ENCODE measurements at places on chromosomes 4 and X.

GRCh38 chr4:100049872-100050271 is 99.8 kb upstream of the H2AZ1 start:
- no peak for DNase-seq

- DNase-seq, result no peak
Observed at GRCh38 chrX:17520016-17520615, 145.1 kb downstream of the NHS start.

DNA sequence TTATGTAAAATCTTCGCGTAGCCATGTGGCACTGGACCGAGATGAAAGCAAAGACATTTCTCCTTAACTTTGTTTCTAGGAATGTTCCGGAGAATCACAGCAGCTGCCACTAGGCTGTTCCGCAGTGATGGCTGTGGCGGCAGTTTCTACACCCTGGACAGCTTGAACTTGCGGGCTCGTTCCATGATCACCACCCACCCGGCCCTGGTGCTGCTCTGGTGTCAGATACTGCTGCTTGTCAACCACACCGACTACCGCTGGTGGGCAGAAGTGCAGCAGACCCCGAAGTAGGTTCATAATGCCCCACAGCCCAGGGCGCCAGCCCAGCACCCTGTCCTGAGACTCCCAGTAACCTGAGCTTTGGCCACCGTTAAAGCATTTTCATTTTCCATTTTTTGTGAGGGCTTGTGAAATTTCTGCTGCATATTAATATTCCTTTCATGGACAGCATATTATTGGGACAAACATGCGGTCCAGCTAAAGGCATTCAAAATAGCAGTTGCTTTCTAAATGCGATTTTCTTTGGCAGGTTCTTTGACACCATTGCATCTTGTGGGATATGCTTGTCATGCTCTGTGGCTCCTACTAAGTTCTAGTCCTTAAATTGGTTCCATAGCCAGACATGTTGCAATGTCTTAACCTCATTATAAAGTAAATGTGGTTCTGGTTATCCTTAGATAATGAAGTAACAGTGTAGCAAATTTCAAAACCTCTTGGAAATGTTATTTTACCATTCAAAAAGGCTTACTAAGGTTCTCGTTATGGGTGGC is 49.1 kb upstream of the MSANTD1 start:
- no peak for DNase-seq

DNA sequence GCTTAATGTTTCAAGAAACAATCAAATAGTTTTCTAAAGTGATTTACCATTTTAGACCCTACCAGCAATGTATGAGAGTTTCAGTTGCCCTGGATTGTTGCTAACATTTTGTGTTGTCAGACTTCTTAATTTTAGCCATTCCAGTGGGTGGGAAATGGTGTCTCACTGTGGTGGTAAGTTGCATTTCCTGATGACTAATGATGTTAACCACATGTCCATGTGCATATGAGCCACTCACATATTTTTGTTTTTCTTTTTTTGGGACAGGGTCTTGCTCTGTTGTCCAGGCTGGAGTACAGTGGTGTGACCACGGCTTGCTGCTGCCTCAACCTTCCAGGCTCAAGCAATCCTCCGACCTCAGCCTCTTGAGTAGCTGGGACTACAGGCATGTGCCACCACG is 48.3 kb downstream of the MED28 start:
- no peak for DNase-seq

DNA sequence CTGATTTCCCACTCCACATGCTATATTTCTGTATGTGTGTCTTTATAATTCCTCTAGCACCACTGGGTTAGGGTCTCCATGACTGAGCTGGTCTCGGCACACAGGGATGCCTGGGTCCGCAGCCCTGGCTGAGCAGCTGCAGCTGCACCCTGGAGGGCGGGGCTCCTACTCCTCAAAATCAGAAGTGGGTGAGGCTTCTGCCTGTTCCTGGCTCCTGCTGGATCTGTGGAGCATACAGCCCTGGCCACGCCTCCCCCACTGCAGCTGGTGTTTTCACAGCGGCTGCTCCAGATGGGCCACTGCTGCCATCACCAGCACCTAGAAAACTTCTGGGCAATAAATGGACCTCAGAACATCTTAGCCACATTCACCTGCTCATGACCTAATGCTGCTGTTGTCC is 30.9 kb downstream of the SPCS3 start:
- DNase-seq, result no peak

DNA sequence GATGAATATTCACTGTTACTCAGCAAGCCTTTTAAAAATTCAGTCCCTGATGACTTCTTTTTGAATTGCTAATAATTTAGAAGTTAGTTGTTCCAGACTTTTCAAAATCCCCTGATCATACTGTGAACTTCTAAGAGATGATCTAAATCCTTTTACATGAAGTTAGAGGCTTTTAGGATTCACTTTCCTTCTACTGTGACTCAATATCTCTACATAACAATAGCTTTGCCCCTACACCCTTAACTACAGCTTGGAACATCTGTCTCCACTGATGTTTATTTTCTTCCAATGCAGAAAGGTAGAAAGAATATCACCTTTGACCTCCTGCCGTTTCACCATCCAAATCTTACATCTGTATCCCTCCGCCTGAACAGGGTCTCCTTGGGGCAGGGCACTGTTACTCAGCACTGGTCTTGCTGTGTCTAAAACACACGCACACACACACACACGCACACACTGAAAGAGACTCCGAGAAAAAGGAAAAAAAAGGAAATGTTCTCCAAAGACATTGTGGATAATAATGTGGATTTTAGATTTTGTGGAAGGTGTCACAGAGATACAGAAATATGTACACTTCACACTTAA is 111.6 kb upstream of the GPRIN3 start:
- DNase-seq, result no peak

GRCh38 chr4:2666722-2667247 is 89.4 kb downstream of the TNIP2 start:
- DNase-seq, result no peak

DNA sequence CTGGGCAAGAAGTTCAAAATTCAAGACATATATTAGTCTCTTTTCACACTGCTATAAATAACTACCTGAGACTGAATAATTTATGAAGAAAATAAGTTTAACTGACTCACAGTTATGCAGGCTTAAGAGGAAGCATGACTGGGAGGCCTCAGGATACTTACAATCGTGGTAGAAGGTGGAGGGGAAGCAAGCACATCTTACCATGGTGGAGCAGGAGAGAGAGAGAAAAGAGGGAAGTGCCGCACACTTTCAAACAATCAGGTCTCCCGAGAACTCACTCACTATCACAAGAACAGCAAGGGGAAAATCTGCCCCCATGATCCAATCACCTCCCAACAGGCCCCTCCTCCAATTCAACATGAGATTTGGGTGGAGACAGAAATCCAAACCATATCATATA is 273.3 kb upstream of the RASGEF1B start:
- DNase-seq, result no peak

DNA sequence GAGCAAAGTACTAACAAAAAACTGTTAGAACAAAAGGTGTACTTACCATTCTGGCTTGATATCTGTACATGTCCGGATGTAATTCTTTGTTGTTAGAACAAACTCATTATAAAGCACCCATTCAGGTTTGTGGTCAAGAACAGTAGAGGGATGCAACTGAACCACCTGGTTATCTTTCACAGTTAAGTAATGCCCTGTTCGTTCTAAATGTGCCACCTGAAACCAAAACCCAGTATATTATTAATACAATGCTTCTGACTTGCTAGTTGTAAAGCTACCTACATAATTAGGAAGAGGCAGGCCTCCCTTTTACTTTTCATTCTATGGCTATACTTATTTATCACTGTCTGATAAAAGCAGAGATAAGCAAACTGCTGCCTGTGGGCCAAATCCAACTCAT is 54.8 kb downstream of the DHX15 start:
- no peak for DNase-seq

GRCh38 chr4:56619160-56619559 is 61.9 kb downstream of the HOPX start:
- no peak for DNase-seq

- no peak for DNase-seq
Observed at GRCh38 chr4:80182237-80182866, 15.0 kb upstream of the PRDM8 start.

DNA sequence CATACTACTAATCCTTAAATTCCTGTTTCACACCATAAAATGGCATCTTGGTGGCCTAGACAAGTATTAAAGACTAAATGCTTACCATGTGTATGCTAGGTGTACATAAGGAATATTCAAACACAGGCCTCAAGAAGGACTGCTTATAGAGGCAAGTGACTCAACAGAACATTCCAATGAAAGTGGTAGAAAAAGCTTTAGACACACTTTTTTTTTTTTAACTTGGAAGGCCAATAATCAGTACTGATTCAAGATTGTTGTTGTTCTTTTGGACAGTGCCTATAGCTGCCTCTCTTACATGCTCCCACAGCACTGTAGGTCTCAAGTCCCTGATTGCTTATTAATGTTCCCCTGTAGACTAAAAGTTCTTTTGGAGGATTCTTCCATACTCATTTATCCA is 77.6 kb downstream of the FBXL5 start:
- no peak for DNase-seq

DNA sequence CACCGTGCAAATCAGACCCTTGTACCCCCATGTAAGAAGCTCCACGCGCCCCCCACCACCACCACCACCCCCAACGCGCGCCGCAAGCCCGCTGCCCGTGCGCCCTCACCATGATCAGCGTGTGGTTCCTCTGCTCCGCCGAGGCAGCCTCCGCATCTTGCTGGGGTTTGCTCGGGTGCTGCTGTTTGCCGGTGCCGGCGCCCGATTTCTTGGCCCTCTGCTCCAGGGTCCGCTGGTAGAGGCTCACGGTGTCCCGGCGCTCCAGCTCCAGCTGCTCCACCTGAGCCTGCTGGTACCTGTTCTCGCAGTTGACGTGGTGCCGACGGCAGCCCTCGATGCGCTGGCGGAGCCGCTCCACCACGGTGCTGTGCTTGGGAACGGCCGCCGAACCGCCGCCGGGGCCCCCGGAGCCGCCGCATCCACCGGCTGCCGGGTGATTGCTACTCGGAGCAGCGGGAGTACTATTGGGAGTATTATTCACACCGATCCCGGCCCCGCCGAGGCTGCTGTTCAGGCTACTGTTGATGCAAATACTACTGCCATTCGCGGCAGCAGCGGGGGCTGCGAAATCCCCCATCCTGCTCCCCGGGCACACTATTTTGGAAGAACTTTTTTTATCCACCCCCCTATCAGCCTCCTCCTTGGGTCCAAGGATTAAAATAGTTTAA is 1.1 kb downstream of the MAML3 start:
- DNase-seq, result peak; percentile 66

DNA sequence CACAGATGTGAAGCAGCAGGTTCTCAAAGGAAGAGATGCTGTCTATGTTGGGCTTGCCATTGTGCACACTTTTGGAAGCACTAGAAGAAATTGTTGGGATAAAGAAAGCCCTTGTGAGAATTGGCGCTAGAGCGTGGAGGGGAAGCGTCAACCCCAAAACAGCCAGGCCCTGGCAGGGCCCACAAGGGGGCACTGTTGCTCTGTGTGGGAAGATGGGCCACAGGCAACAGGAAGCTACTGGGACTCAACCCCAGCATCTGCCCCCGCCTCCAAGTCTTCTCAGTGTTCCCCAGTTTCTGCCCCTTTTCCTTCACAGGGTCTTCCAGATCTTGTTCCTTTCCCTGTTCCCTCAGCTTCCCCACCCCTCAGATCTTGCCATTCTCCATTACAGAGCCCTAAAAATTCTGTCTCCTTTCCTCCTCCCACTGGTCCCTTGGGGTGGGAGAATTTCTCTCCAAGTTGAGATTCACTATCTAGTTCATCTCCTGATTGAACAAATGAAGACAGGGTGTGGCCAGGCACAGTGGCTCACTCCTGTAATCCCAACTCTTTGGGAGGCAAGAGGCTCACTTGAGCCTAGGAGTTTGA is 85.5 kb downstream of the STARD8 start:
- no peak for DNase-seq

- DNase-seq, result no peak
Observed at GRCh38 chr4:28464823-28465222, 1604.2 kb downstream of the STIM2 start.

- DNase-seq, result no peak
Observed at GRCh38 chr4:76203541-76203940, 10.1 kb downstream of the SCARB2 start.

- no peak for DNase-seq
Observed at GRCh38 chr4:185567381-185568376, 32.4 kb upstream of the PDLIM3 start.

- no peak for DNase-seq
Observed at GRCh38 chr4:48129307-48130014, 4.6 kb downstream of the TXK start.

- no peak for DNase-seq
Observed at GRCh38 chr4:158459085-158459820, 62.4 kb upstream of the RXFP1 start.

GRCh38 chr4:114025176-114025777 is 45.8 kb upstream of the ARSJ start:
- DNase-seq, result no peak

GRCh38 chr4:163600727-163601126 is 106.2 kb downstream of the TMA16 start:
- peak; percentile 55 for DNase-seq

DNA sequence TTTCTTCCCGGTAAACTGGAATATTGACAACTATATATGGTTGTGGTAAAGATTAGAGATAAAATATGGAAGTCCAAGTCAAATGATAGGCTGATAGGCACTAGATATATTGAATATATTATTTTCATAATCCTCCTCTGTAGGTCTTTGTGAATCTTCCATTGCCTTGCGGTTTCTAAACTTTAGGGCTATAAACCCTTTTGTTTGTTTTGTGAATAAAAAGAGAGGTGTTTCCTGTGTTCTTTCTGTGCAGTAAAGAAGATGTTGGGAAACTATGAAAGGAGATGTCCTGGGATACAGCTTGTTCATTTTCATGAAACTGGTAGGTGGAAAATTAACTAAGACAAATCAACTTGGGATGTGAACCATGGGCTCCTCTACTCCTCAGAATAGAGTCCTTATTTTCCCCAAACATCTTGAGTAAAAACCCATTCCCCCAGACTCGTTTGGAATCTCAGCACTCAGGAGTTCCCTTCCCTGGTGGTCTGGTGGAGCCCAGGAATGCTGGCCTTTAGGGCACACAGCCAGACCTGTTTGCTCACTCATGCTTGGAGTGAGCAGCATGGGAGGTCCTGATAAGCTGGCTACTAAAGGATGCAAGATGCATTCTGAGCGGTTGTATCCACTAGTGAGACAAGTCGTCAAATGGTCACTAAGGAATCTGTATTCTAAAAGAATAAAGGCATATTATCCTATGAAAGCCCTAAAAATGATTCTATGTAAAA is 22.2 kb downstream of the PRDM8 start:
- no peak for DNase-seq

DNA sequence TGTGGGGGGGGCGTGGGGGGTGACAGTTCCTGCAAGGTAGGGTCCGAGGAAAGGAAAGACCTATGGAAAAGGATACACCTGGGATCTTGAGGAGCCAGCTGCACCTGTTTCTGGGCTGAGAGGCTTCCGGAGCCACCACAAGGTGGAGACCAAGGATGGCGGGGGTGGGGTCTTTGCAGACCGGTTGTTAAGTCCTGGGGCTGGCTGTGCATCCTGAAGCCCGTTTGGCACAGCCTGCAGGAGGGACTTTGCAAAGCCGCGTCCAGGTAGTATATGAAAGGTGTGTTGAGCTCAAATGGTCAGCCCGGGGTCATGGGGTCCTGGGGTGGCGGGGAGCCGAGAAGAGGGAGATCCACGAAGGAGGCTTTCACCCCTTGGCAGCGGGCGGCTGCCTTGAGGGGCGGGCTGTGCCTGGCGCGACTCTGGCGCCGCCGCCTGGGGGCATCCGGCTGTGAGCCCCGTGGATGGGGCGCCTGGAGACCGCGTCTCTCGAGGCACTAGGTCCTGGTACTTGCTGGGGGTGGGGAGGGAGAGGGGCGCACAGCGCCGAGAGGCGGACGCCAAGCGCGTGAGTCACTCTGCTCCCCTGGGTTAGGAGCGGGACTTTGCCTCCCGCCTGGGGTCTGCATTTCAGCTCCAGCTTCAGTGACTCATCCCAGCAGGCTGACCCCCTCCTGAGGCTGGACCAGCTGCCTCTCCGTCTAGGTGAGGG is 58.2 kb upstream of the DYNLT3 start:
- DNase-seq, result peak; percentile 13

All from NCI-H526 treated with DMSO at 0.1 percent for 48 hours (cell line).